ENCODE measurements at places on chromosomes 13 and 19.

DNA sequence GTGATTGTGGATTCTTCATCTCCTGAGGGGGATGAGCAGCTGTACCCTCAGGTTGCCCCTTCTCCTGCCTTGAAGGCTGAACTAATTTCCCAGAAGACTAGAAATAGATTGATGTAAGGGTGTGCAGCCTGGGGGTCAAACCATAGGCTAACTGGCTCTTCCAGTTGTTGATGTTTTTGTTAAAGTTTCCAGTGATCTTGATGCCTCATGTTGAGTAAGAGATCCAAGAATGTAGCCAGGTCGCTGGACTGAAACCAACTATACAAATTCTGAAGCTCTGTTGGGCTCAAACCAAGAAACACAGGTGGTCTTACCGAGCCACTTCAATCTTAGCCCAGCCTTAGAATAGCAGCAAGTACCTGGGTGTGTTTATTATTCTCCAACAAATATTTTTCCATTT is 391.8 kb downstream of the KLF5 start:
- DNase-seq, result no peak

- DNase-seq, result no peak
These were observed 858.4 kb downstream of the SLITRK6 start for GRCh38 chr13:84940798-84941197.

GRCh38 chr13:77409412-77409811 is 82.5 kb upstream of the MYCBP2 start:
- no peak for DNase-seq

GRCh38 chr13:33509642-33510229 is 224.2 kb upstream of the STARD13 start:
- DNase-seq, result no peak
